ENCODE measurements at places on chromosomes 3 and 15.

DNA sequence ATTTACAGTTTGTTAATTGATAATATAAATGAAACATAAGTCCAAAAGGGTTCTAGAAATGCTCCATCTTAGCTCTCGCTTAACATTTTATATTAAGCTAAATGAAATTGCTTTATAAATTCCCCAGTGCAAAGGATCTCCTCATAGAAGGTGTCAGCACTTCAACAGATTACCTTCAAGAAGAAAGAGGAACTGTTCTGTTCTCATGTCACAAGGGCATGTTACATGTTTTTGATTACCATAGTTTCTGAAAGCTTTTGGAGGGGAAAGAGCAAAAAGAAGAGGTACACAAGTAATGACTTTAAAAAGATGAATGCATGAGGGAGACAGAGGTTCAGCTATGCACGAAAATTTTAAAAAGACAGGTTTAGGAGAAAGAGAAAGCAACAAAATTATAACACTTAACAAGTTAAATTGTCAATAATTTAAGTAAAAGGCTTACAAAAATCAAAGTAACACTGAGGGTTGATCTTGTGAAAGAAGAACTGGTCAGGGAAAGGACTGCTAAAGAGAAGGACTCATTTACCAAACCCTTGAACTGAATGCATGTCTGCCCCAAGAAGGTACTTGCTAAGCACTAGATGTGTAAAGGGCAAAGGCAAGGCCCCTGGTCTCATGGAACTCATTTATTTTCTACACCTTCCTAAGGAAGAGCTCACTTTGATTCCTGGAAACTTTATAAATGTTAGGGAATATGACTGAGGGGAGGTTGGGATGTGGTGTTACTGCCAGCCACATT, 45.1 kb downstream of the CCDC191 start:
- no peak for DNase-seq

DNA sequence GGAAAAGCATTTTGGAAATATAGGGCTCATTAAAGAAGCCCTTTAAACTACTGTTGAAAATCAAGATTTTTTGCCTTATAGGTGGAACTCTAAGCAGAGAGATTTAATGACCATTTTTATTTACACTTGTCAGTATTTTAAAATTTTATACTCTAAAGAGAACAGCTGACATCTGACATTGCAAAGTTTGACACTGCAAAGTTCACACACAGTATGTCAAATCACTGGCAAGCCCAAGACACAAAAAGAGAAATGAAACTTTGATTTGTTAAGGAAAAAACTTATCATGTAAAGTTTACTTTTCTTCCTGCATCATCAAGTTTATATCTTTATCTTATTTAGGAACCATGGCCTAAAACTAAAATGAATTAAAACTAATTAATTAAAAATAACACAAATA, 40.2 kb downstream of the DPH6 start:
- DNase-seq: no peak

DNA sequence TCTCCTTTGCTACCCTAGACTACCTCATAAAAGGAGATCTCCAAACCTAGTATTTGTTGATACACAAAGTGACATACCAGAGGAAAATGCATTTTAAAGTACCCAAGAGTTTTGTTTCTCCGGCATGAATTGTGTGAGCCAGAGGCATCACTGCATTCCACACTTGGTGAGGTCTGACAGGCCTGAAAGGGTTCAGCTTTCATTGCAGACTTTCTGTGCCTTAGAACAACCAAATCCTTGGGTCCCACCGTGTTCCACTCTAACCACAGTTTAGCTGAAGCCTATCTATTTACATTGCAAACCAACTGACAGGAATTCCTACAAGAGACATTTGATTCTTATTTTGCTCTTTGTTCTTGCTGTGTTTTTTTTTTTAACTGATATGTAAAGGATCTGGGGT, 21.0 kb upstream of the EID1 start:
- no peak for DNase-seq

DNA sequence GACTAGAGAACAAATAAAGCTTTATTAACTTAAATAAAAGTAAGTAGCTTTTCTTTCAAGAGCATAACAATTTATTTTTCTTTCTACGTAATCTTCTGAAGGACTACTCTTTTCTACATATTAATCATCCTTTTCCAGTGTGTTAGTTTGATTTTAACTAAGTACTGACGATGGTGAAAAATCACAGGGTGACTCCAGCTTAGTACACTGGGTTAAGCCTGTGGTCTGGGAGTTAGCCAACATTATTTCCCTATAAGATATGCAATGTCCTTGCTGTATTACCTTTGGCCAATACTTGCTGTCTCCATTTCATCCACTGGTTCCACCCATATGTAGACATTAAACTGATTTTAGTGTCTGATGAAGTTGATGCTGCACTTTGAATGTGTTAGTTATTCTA, 508.6 kb upstream of the SUCLG2 start:
- DNase-seq: no peak

DNA sequence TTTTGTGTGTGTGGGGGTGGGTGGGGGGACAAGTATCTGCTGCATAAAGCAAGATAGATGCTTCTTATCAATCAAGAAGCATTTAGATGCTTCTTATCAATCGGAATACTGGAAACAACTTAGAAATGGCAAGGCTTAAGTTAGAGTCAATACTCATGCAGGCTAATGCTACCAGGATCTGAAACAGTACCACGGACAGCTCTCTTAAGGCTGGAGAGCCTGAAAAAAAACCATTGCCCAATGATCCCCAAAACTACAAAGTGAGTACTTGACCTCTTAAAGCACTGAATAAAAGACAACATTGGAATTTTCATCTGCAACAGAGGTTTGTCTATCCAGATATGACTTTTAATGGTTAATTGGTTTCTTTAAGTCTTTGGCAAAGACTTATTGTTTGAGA, 262.3 kb downstream of the GAP43 start:
- DNase-seq: no peak

- no peak for DNase-seq
Observed at GRCh38 chr15:39320355-39320754, 260.5 kb upstream of the THBS1 start.

DNA sequence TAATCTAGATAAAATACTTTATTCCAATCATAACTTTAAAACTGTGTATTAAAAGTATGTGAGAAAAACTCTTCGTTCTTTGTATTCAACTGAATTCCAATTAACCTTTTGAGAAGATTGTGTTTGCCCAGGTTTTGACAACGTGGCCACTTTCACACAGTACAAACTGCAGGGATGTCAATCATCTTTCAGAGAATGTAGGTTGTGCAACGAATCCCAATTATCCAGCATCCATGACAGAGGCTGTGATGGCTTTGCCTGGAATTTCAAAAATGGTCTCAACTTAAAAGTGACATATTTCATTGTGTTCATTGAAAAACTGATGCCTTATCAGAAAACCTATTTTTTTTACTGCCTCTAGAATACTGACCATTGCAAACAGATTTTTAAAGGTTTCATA, 615.1 kb upstream of the KCNMB2 start:
- DNase-seq: no peak

- DNase-seq: no peak
Observed at GRCh38 chr3:107959550-107960154, 131.2 kb downstream of the CD47 start.

GRCh38 chr15:31042751-31043150, 51.3 kb upstream of the MTMR10 start:
- DNase-seq: no peak

DNA sequence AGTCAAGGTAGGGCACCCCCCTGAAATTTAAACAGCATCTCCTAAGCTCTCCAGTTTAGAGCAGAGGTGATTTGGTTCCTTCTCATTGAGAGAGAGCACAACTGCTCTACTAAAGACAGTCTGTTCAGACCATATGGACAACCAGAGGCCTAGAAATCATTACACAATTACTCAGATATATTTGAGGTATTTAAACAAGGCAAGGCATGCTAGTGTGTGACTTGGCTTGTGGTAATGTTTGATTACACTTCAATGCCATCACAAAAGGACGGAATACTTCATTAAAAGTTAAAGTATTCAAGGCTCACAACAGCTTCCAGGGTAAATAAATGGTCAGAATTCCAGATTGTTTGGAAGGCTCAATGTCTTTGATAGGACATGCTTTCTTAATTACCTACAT, 110.2 kb downstream of the LRTM1 start:
- DNase-seq: no peak

- no peak for DNase-seq
Observed at GRCh38 chr15:38536201-38536676, 28.4 kb downstream of the RASGRP1 start.

GRCh38 chr3:152772674-152773225, 62.2 kb upstream of the P2RY1 start:
- DNase-seq: no peak

- DNase-seq: no peak
Observed at GRCh38 chr15:62566248-62566647, 401.2 kb upstream of the C2CD4B start.

- no peak for DNase-seq
Observed at GRCh38 chr15:39227001-39227400, 353.9 kb upstream of the THBS1 start.

GRCh38 chr3:187000711-187001151, 70.4 kb downstream of the ST6GAL1 start:
- peak; percentile 46 for DNase-seq

DNA sequence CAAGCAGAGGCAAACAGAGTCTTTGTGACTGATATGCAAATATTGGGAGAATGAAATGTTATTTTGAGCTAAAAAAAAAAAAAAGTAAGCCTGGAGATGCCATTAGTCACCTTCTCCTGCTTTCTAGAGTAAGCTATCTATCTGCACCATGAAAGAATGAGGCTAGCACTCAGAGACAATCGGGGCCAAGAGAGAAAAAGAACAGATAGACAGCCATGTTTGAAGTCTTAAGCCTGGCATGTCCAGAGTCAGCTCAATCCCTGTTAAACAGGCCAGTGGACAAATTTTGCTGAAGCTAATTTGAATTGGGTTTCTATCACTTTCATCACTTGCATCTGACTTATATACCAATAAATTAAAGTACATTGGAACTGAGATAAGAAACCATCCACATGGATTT, 204.4 kb downstream of the SLC9A9 start:
- no peak for DNase-seq

DNA sequence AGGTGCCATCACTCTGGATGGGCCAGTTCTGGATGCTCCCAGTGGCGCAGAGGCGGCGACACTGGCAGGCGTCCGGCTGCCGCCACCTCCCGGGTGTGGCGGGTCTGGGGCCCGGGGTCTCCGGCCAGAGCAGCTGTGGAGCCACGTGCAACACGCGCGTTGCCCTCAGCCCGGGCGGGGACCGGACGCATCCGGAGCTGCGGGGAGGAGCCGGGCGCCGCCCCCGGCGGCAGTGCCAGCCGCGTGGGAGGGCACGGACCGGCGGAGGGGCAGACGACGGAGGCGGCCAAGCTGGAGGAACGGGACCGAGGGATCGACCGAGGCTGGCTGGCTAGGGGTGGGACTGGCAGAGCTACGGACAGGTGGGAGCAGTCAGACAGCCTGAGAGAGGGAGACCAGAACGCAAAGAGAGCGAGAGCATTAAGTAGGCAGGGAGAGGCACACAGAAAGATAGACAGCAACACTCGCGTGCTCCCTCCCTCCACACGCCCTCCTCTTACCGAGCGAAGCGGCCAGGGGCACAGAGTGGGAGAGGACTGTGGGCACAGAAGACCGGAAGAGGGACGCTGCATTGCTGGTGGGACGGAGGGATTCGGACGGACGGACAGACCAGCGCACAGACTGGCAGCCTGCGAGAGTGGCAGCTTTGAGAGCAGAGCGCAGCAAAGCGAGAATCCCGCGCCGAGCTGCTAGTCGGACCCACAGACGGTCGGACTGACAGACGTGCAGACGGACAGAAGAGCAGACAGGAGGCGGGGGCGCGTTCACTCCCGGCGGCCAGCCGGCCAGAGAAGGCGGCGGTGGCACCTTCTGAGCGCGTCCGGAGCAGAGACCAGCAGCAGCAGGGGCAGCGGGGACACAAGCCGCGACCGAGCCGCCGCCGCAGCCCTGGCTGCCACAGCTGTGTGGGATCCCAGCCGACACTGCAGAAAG, at the start of gene ARPP21:
TSS of gene ARPP21 (plus strand) at position 272 of the 933 bp plus-strand sequence. CDS start 42,227 bp downstream, outside the sequence.
- DNase-seq: no peak

GRCh38 chr3:66110840-66111239, 72.1 kb upstream of the MAGI1 start:
- no peak for DNase-seq

- no peak for DNase-seq
Observed at GRCh38 chr15:50318697-50319096, 36.3 kb downstream of the GABPB1 start.

GRCh38 chr3:99684644-99685043, 46.2 kb downstream of the COL8A1 start:
- DNase-seq: no peak

DNA sequence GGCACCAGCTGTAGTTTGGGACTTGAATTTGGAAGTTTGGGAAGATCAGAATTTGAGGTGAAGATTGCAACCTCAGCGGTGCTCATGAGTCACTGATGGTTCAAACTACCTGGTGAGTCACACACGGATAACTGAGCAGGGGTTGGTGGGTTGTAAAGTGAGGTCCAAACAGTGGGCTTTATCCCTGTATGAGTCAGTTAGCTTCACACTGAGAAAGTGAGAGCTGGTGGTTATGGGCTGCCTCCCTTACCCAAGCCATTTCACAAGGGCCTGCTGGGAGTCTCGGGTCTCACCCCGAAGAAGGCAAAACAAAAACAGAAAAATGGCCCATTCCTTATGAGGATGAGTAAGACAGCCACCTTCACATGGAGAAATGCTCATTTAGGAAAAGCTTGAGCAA, 77.0 kb downstream of the ITGA11 start:
- no peak for DNase-seq

DNA sequence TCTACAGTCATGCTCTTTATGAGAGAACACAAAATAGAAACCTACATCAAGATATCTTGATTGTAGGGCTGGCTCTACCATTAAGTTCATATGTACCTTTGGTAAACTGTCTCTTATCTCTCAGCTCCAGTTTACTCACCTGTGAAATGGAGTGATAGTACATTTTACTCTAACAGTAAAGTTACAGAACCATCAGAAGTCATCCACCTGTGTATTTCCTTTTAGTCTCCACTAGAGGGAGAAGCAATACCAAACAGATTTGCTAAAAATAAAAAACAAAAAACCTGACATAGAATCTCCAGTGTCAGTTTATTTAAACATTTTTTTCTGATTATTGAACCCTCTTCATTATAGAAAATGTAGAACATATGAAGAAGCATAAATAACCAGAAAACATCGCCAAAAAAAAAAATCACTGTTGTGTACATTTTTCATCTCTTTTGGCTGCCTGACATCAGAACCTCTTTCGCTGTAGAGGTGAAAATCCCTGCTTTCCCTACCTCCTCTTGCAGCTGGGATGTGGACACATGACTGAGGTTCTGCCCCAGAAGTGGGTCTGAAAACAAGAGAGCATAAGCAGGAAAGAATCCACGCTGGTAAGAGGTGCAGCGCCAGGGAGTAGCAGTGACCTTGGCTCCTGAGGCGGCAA, 48.7 kb upstream of the WDR72 start:
- DNase-seq: no peak

DNA sequence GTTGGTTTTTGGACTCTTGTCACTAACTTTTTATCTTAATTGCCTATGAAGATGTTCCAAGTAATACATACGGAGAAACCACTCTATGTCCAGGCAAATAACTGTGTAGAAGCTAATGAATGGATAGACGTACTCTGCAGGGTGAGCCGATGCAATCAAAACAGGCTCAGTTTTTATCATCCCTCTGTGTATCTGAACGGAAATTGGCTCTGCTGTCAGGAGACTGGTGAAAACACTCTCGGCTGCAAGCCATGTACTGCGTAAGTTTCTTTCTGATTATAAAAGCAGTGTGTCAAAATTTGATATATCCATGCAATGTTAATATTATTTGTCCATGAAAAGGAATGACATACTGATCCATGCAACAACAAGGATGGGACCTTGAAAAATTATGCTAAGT, 121.6 kb downstream of the RASA2 start:
- no peak for DNase-seq

GRCh38 chr3:43105596-43106292, at the start of gene POMGNT2:
Gene POMGNT2 (minus strand): TSS chr3:43106079. CDS start chr3:43081431, 24,648 bp downstream.
- DNase-seq: peak; percentile 91

GRCh38 chr15:57045741-57046382, 127.4 kb downstream of the TCF12 start:
- no peak for DNase-seq

Data from CD4-positive, alpha-beta T cell treated with Interleukin-15 for 1 hour (primary cell).